Suppressor macrophage (primary cell): ENCODE measurements at places on chromosomes 16 and 17.

GRCh38 chr16:66996983-66997358 lies 8.6 kb downstream of the CES4A start:
- no peak for DNase-seq

- DNase-seq, result no peak
These were observed 93.6 kb downstream of the WSCD1 start for GRCh38 chr17:6163612-6164333.

DNA sequence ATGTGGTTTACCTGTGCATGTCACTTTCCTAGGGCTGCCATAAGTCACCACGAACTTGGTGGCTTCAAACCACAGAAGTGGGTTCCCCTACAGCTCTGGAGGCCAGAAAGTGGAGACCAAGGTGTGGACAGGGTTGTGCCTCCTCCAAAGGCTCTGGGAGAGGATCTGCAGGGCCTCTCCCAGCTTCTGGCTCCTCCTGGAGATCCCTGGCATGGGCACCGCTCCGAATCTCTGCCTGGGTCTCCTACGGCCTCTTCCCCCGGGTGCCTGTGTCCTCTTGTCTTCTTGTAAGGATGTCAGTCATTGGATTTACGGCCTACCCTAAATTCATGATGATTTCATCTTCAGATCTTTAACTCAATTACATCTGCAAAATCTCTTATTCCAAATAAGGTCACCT lies 2.5 kb upstream of the SRRM2 start:
- DNase-seq, result no peak

- DNase-seq, result no peak
These were observed 41.6 kb downstream of the AHSP start for GRCh38 chr16:31569360-31569717.

- no peak for DNase-seq
These were observed 148.9 kb downstream of the ZNF18 start for GRCh38 chr17:11848330-11848729.

DNA sequence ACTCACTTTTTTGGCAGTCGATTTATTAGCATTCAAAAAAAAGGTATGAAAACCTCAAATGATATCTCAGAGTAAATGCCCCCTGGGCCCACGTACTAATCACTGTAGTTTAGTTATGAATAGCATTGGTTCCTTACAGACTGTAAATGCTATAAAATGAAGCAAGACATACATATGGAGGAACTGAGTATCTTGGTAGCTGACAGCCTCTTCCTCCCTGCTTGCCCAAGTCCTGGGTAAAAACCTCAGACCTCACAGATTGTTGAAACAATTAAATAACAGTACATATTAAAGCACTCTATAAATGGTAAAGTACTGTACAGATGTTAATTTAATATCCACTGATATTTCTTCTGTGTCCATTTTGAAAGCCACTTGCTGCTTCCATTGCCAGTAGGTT lies 33.2 kb upstream of the ABCC11 start:
- peak; percentile 6 for DNase-seq

DNA sequence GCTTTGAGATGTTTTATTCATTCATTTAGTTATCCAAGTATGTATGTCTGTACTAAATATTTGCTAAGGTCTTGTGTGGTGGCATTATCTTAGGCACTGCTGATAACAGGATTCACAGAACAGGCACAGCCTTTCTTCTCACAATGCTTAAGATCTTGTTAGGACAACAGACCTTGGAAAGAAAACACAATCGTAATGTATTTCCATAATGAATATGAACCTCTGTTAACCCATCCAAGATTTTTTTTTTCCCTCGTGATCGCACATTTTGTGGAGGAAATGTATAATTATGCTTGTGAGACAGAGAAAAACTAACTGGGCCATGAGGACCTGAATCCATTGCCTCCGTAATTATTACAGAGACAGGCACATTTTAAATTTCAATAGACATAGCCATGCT lies 121.9 kb downstream of the NPIPB5 start:
- DNase-seq, result no peak

GRCh38 chr16:23469814-23470213 lies 16.8 kb upstream of the COG7 start:
- no peak for DNase-seq

DNA sequence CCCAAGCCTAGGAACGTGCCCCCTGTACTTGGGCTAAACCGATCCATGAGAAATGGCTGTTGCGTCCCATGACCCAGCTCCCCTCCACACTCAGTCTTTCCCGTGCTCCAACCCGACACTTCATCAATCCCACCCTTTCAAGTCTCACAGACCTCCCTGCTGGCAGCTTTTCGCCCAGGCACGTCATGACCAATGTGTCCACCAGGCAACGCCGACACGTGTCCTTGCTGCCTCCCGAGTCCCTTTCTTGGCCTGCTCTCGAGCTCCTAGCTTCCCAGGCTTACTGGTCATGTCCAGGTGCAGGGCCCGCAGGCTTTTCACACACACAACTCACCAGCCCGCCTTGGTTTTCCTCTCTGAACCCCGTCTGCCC lies 12.2 kb downstream of the MNT start:
- no peak for DNase-seq

GRCh38 chr16:70753228-70753627 lies 47.7 kb downstream of the VAC14 start:
- DNase-seq, result no peak

- DNase-seq, result no peak
These were observed 202.4 kb downstream of the AXIN2 start for GRCh38 chr17:65359016-65359415.

DNA sequence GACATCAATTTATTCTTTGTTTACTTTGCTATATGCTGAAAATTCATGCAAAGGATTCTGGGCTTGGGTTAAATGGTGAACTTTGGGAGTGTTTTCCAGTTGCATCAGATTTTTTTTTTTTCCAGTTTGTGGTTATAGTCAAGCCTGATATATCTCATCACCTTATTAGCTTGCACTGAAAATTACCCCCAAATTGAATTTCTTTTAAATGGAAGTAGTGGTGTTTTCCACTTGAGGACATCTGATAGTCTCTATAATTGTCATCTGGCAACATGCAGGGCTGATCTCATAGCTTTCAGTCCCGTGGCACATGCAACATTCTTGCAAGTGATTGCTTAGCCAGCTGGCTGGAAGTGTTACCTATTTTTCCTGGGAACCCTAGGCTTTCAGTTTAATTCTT lies 4.7 kb upstream of the KRTAP3-1 start:
- DNase-seq, result no peak

DNA sequence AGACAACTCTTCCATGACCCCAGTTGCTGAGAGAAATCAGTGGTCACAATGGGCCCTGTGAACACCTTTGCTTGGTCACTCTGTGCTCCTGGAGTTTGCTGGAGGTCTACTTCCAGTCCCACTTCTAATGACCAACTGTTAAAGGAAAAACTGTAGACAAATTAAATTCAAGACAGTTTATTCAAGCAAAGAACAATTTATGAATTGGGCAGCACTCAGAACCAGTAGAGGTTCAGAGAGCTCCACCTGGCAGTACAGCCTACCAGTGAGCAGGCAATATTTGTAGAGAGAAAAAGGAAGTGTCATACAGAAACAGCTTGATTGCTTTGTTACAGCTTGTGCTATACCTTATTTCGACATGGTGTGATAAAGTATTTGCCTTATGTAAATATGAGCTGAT lies 116.5 kb downstream of the HS3ST3B1 start:
- no peak for DNase-seq

DNA sequence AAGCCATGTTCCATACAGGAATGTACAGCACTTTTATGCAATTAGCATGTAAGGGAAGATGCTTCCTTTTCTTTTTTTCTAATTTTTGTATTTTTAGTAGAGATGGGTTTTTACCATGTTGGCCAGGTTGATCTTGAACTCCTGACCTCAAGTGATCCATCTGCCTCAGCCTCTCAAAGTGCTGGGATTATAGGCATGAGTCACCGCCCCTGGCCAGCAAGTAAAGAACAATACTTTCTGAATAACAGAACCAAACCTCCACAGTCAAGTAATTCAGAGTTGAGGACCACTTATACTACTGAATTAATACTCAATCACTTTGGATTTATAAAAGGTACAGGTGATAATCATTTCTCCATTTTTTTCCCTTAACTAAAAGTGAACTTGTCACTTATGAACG lies 13.0 kb downstream of the C16orf87 start:
- DNase-seq, result no peak

- DNase-seq, result no peak
These were observed 126.4 kb upstream of the SMURF2 start for GRCh38 chr17:64788286-64789060.

DNA sequence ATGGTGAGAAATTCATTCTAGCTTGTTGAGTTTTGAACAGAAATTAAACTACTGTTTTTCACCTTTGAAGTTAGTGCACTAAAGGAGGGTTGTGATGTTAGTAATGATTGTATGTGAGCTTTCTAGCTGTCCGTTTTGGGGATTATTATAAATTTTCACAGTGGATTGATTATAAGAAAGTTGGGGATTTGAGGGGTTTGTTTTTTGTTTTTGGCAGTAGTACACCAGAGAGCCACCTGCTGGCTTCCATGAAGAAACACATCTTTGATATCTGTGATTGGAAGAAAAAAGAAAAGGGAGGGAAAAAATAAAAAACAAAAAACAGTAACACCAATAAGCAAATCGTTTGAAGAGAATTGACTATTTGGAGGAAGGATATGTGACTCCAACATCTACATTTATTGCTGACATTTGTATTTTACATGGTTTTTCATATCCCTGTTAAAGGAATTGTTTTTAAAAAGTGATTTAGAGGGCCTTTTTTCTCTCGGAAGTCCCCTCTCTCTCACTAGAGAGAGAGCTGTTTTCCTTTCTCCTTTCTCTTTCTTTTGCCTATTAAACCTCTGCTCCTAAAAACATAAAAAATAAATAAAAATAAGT lies 1469.5 kb upstream of the GOT2 start:
- peak; percentile 26 for DNase-seq

DNA sequence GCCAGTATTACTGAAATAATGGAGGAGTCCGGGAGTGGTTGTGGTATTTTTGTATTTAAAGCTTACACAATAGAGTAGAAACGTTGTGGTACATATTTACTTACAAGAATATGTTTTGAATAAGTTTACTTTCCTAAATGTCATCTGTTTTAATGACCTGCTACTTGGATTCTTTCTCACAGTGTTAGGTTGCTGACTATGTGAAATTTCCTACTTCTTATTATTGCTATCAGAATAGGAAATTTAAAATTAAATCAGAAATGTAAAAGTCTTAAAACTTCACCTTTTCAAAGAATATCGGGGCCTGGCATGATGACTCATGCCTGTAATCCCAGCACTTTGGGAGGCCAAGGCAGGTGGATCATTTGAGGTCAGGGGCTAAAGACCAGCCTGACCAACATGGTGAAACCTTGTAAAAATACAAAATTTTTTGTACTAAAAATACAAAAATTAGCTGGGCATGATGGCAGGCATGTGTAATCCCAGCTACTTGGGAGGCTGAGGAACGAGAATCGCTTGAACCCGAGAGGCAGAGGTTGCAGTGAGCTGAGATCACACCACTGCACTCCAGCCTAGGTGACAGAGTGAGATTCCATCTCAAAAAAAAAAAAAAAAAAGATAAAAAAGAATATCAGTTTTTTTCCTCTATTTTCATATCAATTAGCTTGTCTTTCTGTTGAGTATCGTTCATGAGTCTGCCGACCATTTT lies 77.8 kb downstream of the VMP1 start:
- DNase-seq, result no peak

DNA sequence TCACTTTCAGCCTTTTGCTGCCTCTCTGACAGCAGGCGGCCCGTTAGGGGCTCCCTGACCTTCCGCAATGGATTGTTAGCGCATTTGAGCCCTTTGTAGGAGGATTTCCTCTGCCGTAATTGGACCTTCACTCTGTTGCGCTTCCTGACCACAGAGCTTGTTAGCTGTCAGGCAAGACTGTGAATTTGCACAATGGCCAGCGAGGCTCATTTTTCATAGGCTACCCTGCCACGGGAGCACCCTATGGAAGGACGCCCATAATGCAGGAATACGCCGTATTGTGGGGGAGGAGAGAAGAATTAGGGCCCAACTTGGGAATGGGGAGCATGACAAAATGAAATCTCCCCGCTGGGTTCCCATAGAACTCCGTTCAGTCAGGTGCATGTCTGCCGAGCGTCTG lies 205.2 kb upstream of the NLRP1 start:
- no peak for DNase-seq

- no peak for DNase-seq
These were observed 46.4 kb upstream of the CDH13 start for GRCh38 chr16:82580298-82580890.

DNA sequence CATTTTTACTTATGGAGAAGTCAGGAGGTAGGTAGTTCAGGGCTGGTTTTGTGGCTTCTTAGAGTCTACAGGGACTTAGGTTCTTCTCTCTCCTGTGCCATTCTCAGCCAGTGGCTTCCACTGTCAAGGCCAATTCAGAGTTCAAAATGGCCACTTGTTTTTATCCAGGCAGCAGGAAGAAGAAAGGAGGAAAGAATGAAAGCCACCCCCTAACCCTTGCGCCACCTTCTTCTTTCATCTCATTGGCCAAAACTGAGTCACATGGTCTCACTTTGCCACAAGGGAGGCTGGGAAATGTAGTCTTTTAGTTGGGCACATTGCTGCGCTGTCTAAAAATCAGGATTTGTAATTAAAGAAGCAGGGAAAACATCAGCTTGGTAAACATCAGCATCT lies 60.8 kb upstream of the MED9 start:
- DNase-seq, result peak; percentile 73

DNA sequence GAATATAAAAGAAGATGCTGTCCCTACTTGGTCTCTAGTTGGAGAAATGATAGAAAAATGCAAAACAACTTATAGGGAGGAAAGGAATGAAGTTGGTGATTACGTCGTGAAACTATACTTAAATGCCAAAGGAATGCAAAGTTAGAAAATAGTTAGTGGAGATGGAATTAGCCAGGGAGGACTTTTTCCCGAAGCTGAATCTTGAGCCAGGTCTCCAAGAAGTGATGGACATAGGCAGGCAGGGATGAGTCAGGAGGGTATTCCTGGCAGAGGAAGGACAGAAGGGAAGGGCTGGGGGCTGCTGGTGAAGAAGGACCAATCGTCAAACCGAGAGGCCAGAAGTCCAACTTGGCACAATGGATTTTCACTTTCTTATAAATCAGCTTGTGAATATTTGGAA lies 1.8 kb downstream of the SNTB2 start:
- DNase-seq, result no peak

DNA sequence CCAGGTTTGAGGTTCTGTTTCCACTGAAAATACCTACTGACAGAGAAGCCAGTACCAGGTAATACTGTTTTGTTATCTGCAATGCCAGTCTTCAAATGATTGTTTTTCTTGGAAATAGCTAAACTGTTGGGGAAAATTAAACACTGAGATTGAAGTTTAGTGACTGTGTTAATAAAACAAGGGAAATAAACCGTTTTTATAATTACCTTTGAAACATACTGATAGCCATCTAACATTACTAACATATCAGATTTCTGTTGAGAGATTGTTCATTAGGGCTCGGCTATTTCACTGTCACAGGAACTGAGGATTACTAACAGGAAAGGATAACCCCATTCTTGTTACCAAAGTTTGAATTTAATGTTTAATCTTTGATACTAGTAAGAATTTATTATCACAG lies 42.1 kb downstream of the CYB5B start:
- no peak for DNase-seq

GRCh38 chr16:81639931-81640680 lies 139.0 kb upstream of the PLCG2 start:
- DNase-seq, result no peak

GRCh38 chr16:79909571-79909970 lies 309.0 kb upstream of the MAF start:
- DNase-seq, result no peak
